Neural cell (in vitro differentiated cells): ENCODE measurements at places on chromosomes 5 and 9. TPM values are rescaled to one million over a fixed set of nuclear protein-coding genes. Genes with fewer than 3 reads are reported as not detected.

TIGD6 gene
- 3.0 and 6.5 TPM in 2 replicates for polyA plus RNA-seq

FOXD4L6 gene
- 0.40 and 2.3 TPM in 2 replicates for polyA plus RNA-seq

SHISAL2B gene
- not detected in 2 replicates for polyA plus RNA-seq

FRRS1L gene
- polyA plus RNA-seq, result 20.4 and 24.6 TPM in 2 replicates

SNCB gene
- polyA plus RNA-seq, result 10.1 and 12.5 TPM in 2 replicates

ZBTB26 gene
- polyA plus RNA-seq, result 7.0 and 8.5 TPM in 2 replicates

VCAN gene
- 1,185 and 1,274 TPM in 2 replicates for polyA plus RNA-seq

PTPRD gene
- 143 and 153 TPM in 2 replicates for polyA plus RNA-seq

NAIP gene
- 28.1 and 31.1 TPM in 2 replicates for polyA plus RNA-seq

LEAP2 gene
- polyA plus RNA-seq, result 1.1 and 1.6 TPM in 2 replicates
